ENCODE measurements at places on chromosomes 1 and 21. TPM values are rescaled to one million over a fixed set of nuclear protein-coding genes. Genes with fewer than 3 reads are reported as not detected.
A peak's percentile ranks its signal among the peaks of the same experiment; 100 is the strongest.

DNA sequence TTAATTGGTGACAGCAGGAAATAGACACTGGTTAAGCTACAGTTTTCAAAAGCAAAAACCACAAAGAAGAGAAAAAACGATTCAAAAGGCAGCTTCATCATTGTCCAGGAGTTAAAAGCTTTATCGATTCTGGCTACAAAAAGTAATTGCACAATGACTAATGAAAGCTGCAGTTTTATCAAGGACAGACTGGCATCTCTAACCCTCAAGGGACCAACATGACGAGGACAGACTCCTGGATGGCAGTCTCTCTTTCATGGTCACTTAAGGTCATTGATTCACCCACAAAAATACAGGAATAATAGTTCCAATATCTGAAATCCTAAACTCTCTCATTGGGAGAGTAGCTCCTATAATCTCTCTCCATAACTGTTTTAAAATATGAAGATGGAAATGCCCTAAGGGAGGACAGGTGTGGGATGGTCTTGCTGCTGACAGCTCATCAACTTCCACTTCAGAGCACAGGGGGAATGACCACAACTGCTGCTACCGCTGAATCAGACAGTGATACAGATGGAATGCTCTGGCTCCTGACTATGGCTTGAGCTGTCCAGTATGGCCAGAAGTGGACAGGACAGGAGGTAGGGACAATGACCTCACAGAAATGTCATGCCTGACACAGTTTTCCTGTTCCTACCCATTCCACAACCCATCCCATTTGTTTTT, 17.4 kb upstream of the CPLANE2 start:
- no peak for DNase-seq

DNA sequence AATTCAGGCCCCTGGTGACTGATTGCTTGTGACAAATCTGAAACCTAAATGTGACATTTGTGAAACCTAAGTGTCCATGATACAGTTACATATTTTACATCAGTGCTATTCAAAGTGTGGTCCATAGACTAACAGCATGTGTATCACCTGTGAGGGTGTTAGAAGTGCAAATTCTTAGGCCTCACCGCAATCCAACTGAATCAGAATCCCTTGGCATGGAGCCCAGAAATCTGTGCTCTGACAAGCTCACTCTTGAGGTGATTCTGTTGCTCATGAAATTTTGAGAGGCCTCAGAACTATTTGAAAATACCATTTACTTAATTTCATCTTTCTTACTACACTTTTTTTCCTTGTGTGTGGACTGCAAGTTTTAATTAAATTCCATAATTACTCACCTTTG, 587.9 kb downstream of the ADGRL2 start:
- DNase-seq: peak; percentile 38

GRCh38 chr1:153733970-153734369, 6.1 kb downstream of the INTS3 start:
- DNase-seq: no peak

- DNase-seq: no peak
Measured at GRCh38 chr1:89615676-89616598, 17.0 kb upstream of the LRRC8C start.

NUP210L gene
- 0.08 TPM for polyA plus RNA-seq

All from fibroblast of lung (primary cell).